ENCODE measurements at places on chromosomes 2 and 18. TPM values are rescaled to one million over a fixed set of nuclear protein-coding genes. Genes with fewer than 3 reads are reported as not detected.

Gene HOXD12
- 0.12 TPM for total RNA-seq

Gene MGAT5
- 21.2 TPM for total RNA-seq

Gene RETREG2
- total RNA-seq, result 54.9 TPM

Gene EGR4
- total RNA-seq, result not detected

Gene ATG16L1
- total RNA-seq, result 20.1 TPM

Gene SCG2
- total RNA-seq, result 18.0 TPM

All from M059J (cell line).